ENCODE measurements at places on chromosomes 6 and 20. TPM values are rescaled to one million over a fixed set of nuclear protein-coding genes. Genes with fewer than 3 reads are reported as not detected.

SLC16A10 gene
- 11.0 TPM for total RNA-seq

FHL5 gene
- 0.41 TPM for total RNA-seq

ADISSP gene
- 17.5 TPM for total RNA-seq

DNAH8 gene
- total RNA-seq, result under 0.01 TPM

PRR18 gene
- under 0.01 TPM for total RNA-seq
